ENCODE measurements at places on chromosomes 12 and 14.

GRCh38 chr12:89314060-89314761 is 38.1 kb downstream of the DUSP6 start:
- DNase-seq, result no peak

GRCh38 chr12:70908978-70909377 is 11.6 kb downstream of the PTPRR start:
- no peak for DNase-seq

GRCh38 chr12:109999983-110000505 is 814 bp downstream of the ANKRD13A start:
- DNase-seq, result no peak

- no peak for DNase-seq
These were observed 5.3 kb downstream of the GYS2 start for GRCh38 chr12:21599143-21599999.

DNA sequence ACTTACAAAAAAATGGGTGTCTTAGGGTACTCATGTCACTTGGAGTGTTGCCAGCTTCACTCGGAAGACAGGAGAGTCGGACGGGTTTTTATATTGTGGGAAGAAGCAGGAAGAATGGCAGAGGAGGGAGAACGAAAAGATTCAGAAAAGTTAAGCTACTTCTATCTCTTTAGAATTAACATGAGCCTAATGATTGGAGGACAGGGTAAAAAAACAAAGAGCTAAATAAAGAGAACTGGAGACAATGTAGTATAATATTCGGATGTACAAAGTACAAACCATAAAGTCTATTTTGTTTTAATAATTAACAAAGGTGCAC is 43.9 kb downstream of the EFCAB11 start:
- DNase-seq, result no peak

DNA sequence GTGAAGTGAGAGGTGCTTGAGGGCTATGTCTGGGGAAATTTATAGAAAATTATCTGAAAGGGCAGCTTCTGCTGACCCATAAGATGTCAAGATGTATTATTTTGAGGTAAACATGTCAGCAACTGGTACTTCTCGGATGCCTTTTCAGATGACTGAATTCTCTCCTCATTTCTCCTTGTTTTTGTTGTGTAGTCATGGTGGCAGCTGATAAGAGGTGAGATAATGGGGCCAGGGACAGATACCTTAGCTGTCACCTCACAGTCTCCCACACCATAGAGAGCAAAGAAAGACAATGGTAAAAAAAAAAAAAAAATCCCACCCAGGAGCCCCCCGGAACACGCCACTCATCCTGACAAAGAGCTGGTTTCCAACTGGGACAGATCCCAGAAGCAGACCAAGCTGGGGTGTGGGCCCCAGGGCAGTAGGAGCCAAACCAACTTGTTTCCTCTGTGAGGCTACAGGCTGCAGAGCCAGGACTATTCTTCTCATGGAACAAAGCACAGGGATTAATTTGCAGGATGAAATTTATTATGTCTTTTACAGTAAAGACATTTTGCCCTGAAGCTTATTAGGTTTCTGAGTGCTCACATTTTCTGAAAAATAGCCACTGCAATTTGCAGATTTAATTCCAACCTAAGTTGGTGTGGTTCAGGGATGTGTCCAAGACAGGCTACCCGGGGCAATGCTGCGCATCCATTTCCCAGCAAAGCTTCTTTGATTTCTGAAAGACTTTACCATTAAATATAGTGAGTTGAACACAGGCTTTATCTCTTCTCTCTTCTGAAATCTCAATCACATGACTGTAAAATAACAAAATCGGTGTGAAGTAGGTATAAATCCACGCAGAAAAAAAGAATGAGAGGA is 52.2 kb downstream of the NDUFA12 start:
- no peak for DNase-seq

- DNase-seq, result no peak
These were observed 140.1 kb upstream of the HIF1A start for GRCh38 chr14:61555056-61555838.
